ENCODE measurements at places on chromosomes 5 and 9.
A peak's percentile ranks its signal among the peaks of the same experiment; 100 is the strongest.

DNA sequence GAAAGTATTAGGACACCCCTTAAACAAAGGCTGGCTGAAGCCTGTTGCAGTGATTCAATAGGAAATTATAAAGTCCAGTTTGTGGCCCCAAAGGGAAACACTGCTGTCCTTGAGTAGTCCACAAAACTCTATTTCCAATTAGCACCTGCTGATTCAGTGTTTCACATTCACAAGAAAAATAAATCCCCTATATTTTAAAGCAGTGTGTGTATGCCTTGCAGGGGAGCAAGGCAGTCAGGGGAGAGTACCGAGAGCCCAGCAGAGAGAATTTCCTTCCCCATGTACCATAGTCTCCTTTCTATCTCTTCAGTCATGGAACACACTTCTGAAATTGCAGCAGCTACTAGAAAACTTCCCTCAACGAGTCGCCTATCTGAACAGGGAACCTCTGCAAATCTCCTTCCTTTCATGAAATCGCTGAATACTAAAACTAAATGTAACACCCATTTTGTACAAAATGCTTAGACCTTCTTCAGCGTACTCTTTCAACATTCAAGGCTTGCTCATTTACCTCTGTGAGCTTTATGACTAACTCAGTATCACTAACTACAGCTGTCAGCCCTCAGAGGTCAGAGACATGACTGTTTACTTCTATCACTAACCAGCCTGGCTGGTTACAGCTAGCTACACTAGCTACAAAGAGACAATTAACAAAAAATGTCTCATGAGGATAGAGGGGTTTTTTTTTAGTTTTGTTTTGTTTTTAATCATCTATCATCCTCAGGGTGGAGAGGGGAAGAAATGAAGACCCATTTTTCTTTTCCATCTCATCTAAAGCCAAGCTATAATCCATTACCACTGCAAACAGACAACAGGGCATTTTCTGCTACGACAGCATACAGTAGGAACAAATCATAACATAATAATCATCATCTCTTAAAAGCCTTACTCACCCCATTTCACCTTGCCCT is 188.7 kb downstream of the EBF1 start:
- DNase-seq = no peak

GRCh38 chr5:124315741-124316415 is 430.6 kb downstream of the ZNF608 start:
- no peak for DNase-seq

GRCh38 chr9:113578882-113579282 is 115.4 kb downstream of the RGS3 start:
- DNase-seq = peak; percentile 90

DNA sequence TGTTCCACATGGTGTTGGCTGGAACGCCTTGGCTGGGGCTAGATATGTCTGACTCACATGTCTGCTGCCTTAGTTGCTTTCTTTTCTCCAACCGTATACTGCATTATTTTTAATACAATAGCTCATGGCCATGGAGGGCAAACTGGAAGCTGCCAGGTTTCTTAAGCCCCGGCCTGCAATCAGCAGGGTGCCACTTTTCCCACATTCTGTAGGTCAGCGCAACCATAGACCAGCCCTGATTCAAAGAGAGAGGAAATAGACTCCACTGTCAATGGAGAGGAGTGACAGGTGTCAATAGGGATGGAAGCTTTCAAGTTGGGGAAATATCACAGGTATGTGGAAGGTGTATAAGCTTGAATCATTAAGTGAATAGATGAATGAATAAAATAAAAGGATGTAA is 60.5 kb downstream of the TARS1 start:
- DNase-seq = no peak

GRCh38 chr9:91771027-91771426 is 179.0 kb downstream of the ROR2 start:
- no peak for DNase-seq

DNA sequence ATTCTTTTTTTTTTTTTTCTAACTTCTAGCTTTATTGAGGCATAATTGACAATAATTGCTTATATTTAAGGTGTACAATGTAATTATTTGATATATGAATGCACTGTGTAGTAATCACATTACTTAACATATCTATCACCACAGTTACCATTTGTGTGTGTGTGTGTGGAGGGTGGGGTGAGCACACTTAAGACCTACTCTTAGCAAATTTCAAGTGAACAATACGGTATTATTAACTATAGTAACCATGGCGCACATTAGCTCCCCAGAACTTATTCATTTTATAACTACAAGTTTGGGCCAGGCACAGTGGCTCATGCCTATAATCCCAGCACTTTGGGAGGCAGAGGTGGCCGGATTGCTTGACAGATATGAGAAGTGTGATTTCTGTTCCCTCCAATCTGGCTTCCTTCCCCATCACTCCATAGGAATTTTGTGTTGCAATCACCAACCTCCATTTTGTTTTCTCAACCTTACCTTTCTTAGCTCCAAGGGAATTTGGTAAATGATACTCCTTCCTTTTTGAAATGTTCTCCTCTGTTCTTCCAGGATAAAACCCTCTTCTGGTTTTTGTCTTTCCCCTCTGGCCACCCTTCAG is 14.9 kb downstream of the TXN start:
- no peak for DNase-seq

- no peak for DNase-seq
Observed at GRCh38 chr9:130561056-130561455, 18.3 kb upstream of the FUBP3 start.

- no peak for DNase-seq
Observed at GRCh38 chr9:89278997-89279739, 31.8 kb upstream of the CKS2 start.

DNA sequence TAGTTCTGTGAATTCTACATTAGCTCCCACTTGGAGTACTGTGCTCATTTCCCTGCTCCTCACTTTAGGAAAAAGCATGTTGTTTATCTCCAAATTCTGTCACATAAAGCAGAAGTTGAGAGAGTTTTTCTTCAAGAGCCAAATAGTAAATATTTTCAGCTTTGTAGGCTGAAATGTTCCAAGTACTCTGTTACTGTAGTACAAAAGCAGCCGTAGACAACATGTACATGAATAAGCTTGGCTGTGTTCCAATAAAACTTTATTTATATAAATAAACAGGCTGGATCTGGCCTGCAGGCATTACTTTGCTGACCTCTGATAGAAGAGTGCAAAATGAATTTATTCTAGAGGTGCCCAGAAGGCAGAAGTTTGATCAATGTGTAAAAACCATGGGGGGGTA is 73.0 kb upstream of the AGXT2 start:
- no peak for DNase-seq

DNA sequence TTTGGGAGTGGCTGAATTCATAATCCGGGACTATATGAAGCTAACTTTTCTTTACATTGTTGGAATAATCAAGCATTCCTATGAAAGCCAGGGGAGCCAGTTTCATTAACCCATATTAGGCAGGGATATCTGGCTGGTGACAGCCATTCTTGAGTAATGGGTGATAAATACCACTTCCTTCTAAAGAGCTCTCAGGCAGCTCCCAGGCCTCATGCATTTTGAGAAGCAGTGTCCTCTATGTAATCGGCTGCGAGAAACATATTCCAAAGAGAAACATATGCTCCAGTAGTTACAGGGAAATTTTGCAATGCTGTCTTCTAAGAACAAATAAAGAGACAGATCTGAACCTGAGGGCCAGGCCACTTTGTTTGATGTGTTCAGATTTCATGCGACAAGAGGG is 83.1 kb downstream of the MSX2 start:
- no peak for DNase-seq

GRCh38 chr5:96036301-96036700 is 74.7 kb upstream of the ELL2 start:
- DNase-seq = no peak

DNA sequence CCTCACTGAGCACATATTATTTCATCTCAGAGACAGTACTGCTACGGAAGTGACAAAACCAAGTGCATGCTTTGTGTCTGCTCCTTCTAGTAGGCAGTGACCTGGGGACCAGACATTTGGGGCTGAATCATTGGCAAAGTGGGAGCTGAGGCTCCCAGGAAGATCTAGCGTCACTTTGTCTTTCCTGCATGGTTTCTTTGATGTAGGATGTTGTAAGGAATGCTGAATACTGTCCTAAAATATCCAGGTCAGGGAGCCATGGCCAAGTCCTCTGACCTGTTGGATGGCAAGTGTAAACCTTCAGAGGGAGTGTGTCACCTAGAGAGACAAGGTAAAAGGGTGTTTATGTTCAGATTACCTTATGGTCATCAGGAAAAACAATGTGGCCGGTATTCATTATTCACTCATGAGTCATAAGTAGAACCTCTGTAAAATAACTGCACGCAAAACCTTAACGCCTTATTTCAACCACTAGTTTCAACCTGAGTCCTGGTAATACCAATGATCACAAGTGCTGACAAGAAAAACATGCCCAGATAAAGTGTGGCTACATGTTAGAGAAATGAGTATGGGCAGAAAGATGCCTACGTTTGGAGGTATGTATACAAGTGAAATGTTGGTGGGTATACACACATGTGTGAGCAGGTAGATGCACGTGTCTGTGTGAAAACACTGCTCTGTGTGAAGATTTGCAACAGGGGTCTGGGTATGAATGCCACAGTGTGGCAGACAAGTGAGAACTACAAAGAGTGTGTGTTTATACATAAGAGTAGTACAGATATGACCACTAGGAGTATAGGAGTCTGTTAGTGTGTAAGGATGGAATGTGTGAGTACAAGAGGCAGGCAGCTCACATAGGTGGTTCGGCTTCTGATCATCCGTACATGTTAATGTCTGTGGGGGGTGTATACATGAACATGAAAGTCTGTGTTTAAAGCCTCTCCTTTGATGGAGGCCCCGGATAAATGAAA is 263.9 kb downstream of the SPOCK1 start:
- DNase-seq = no peak

GRCh38 chr5:181171782-181172181 is 24.4 kb downstream of the OR2V2 start:
- no peak for DNase-seq

- no peak for DNase-seq
Observed at GRCh38 chr9:134618833-134619447, 22.7 kb upstream of the COL5A1 start.

DNA sequence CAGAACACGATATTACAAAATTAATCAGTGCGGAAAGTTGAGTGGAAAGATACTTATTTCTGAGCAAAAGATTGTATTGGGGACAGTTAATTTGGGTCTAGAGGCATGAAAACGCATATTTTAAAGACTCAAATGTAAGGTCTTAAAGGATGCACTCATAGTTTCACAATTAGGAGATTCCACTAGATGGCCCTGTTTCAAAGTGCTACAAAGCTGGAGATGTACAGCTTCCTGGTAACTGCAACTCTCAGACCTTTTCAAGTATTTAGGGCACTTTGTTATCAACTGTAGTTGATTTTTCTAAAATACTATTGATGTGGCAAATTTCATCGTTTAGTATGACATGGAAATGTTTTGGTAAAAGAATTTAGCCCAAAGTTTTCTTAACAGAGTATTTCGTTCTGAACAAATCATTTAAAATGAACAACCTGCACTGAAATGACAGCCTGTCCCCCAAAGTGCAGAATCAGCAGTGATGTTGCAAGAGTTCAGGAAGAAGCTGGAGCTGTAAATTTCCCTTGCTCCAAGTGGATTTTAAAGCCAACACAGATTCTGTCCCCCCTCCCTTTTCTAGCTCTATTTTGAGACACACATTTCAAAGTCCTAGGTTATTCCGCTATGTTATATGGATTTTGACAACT is 16.2 kb upstream of the NDUFB6 start:
- DNase-seq = no peak

DNA sequence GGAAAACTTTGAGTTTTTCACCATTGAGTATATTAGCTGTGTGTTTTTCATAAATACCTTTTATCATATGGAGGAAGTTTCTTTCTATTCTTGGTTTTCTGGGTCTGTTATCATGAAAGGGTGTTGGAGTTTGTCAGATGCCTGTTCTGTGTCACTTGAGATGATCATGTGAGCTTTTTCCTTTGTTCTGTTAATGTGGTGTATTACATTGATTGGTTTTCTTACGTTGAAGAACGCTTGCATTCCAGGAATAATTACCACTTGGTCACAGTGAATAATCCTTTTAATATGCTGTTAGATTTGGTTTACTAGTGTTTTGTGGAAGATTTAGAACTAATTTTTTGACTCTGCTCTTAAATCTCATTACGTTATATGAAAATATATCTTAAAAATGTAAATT is 7.8 kb downstream of the PLEKHG4B start:
- DNase-seq = no peak

GRCh38 chr9:63817622-63818518 is 1467.1 kb downstream of the FOXD4L5 start:
- peak; percentile 77 for DNase-seq

GRCh38 chr5:7329141-7329540 is 66.8 kb upstream of the ADCY2 start:
- no peak for DNase-seq

DNA sequence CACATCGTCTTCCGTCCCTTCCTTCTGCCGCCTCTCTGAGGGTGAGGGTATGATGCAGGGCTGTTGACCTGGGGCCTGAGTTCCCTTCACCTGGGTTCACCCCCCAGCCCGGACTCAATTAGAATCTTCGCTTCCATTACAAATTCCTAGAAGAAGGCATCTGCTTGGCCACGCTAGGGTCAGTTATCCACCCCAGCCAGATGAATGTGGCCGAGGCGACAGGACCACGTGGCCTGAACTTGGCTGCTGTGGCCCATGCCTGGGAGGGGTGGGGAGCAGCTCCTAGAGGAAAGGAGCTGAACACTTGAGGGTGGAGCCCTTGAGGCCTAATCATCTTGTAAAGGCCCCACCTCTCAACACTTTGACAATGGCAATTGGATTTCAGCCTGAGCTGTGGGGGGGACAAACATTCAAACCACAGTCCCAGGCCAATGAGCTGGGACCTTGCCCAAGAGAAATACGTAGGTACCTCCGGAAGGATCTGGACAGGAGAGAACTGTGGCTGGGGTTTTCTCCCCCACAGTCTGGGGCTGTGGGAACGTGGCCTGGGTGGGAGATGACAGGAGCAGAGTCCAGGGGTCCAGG is 90.6 kb upstream of the ADAMTS2 start:
- no peak for DNase-seq

DNA sequence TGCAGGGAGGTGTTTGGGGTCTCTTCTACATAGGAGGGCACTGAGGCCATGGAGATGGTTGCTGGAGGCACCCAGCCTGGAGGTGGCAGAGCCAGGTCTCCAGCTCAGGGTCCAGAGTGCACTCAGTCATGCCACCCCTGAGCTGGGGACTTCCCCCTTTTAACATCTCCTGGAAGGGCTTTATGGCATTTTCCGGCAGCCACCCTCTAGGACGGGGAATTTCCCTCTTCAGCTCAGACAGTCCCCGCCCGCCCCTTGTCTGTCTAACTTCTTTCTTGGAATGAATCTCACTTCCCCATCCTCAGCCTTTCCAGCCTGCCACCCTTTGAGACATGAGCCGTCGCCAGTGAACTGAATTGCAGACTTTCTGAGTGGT is 49.9 kb downstream of the COL15A1 start:
- DNase-seq = no peak

Data from CD8-positive, alpha-beta T cell (primary cell).